ENCODE measurements at places on chromosomes 1 and 21.

- no peak overlapping the region for H3K4me3 ChIP-seq
- no peaks in the 10 kb centered on the region for H3K4me1 ChIP-seq
Measured at GRCh38 chr1:236760480-236760879, 34.6 kb upstream of the MTR start.

DNA sequence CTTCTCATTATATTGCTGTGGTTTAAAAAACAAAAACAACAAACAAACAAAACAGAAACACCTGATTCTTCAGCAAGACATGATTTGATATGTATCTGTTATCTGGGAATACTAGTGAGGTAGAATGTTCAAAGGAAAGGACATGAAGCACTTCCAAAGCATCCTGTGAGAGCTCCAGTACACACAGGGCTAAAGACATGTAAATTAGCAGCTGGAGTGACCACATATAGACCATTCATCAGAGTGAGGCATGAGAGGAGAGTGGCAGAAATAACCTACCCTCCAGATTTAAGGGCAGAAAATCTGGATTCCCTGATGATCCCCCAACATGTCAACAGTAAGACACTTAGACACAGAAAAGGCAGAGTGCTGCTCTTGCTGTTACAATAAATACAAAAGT, 260.5 kb upstream of the CHRM3 start:
- DNase-seq: no peak
- no peak overlapping the region for H3K4me3 ChIP-seq
- H3K36me3 ChIP-seq: no peaks in the 10 kb centered on the region
- no peaks in the 10 kb centered on the region for H3K27me3 ChIP-seq

GRCh38 chr1:9687874-9688582, 36.5 kb downstream of the PIK3CD start:
- H3K36me3 ChIP-seq: no peaks in the 10 kb centered on the region
- DNase-seq: no peak
- peak overlapping the region; percentile 97 for H3K4me3 ChIP-seq
- H3K27me3 ChIP-seq: no peaks in the 10 kb centered on the region

DNA sequence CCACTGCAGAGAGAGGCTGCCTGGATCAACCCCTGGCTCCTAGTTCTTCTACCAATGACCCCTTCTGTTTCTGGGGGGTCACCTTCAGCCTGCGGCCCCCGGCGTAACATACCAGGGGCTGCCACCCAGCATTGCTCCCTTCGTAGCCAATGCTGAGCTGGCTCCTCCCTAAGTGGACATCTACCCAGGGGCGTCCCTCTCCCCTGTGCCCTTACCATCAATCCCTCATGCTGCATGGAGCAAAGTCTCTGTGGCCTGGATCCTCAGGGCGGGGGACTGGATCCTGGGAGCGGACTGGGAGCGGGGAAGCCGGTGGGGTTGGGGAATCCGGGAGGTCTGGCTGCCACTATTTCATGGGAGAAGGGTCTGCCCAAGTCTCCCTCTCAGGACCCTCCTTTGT, 28.6 kb downstream of the TRIM67 start:
- H3K4me1 ChIP-seq: no peaks in the 10 kb centered on the region
- H3K36me3 ChIP-seq: no peaks in the 10 kb centered on the region
- H3K4me3 ChIP-seq: no peak overlapping the region
- no peak overlapping the region for H3K27ac ChIP-seq
- no peaks in the 10 kb centered on the region for H3K27me3 ChIP-seq

GRCh38 chr1:6454856-6455751, 10.9 kb downstream of the TNFRSF25 start:
- DNase-seq: no peak
- no peaks in the 10 kb centered on the region for H3K36me3 ChIP-seq
- H3K4me1 ChIP-seq: no peaks in the 10 kb centered on the region
- H3K27ac ChIP-seq: no peak overlapping the region
- peaks cover 13% of the 10 kb centered on the region for H3K27me3 ChIP-seq

DNA sequence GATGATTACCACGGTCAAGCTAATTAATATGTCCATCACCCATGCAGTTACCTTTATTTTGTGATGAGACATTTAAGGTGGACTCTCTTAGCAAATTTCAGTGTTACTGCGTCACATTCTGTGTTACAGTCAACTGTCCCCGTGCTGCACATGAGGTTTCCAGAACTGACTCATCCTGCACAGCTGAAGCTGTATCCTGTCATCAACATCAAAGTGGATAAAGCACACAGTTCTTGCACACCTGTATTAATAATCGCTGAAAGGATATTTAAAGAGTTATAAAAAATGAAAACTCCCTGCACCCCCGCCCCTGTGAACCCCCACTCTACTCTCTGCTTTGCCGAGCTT, 3.4 kb upstream of the KRTAP10-5 start:
- no peaks in the 10 kb centered on the region for H3K36me3 ChIP-seq
- no peak for DNase-seq
- no peaks in the 10 kb centered on the region for H3K4me1 ChIP-seq
- no peak overlapping the region for H3K4me3 ChIP-seq
- H3K27me3 ChIP-seq: no peaks in the 10 kb centered on the region

- H3K36me3 ChIP-seq: no peaks in the 10 kb centered on the region
- no peaks in the 10 kb centered on the region for H3K4me1 ChIP-seq
- H3K27me3 ChIP-seq: no peaks in the 10 kb centered on the region
- no peak for DNase-seq
- H3K4me3 ChIP-seq: no peak overlapping the region
Measured at GRCh38 chr21:34270411-34270810, 93.4 kb upstream of the KCNE2 start.
